Stimulated activated CD4-positive, alpha-beta T cell treated with anti-CD3 and anti-CD28 coated beads, Interleukin-4, amount 100 ng/mL, for 1 hour (primary cell): ENCODE measurements at places on chromosomes 1 and 21.

GRCh38 chr21:43602266-43603232 is 56.7 kb downstream of the HSF2BP start:
- DNase-seq: no peak

GRCh38 chr1:6009120-6010040 is 17.2 kb upstream of the NPHP4 start:
- DNase-seq: no peak

- DNase-seq: no peak
Observed at GRCh38 chr21:26032263-26032662, 138.3 kb downstream of the APP start.

- no peak for DNase-seq
Observed at GRCh38 chr21:42338729-42339715, 11.8 kb downstream of the TFF2 start.

GRCh38 chr1:204454476-204454875 is 40.1 kb downstream of the PIK3C2B start:
- no peak for DNase-seq

DNA sequence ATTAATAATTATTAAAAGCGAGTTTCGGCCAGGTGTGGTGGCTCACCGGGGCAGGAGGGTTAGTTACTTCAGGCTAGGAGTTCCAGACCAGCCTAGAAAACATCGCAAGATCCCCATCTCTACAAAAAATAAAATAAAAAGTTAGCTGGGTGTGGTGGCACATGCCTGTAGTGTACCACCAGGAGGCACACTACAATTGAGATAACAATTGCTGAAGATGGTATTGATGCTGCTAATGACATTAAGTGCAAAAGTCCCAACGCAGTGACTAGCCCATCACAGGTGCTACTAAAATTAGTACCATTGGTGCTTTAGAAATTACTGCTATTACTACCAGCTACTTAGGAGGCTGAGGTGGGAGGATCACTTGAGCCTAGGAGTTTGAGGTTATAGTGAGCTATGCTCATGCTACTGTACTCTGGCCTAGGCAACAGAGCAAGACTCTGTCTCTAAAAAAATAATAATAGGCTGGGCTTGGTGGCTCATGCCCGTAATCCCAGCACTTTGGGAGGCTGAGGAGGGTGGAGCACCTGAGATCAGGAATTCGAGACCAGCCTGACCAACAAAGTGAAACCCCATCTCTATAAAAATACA is 156.6 kb downstream of the GREM2 start:
- no peak for DNase-seq

DNA sequence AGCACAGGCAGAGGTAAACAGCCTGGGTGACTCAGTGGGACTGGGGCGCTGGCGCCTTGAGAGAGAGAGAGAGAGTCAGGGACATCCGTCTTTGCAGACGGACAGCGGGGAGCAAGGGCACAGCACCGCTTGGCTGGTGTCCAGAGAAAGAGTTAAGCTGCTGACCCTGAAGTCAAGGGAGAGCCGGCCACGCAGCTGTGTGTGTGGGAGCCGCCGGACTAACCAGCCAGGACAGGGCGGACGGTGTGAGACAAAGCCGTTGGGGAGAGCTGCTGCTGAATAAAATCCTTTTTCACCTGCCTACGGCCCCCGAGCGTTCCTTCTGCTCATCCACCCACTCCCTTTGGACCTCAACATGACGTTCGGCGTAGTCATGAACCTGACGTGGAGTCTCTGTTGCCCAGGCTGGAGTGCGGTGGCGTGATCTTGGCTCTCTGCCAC is 14.5 kb downstream of the CFAP74 start:
- no peak for DNase-seq

- DNase-seq: no peak
Observed at GRCh38 chr1:162753998-162754585, 36.4 kb upstream of the HSD17B7 start.

DNA sequence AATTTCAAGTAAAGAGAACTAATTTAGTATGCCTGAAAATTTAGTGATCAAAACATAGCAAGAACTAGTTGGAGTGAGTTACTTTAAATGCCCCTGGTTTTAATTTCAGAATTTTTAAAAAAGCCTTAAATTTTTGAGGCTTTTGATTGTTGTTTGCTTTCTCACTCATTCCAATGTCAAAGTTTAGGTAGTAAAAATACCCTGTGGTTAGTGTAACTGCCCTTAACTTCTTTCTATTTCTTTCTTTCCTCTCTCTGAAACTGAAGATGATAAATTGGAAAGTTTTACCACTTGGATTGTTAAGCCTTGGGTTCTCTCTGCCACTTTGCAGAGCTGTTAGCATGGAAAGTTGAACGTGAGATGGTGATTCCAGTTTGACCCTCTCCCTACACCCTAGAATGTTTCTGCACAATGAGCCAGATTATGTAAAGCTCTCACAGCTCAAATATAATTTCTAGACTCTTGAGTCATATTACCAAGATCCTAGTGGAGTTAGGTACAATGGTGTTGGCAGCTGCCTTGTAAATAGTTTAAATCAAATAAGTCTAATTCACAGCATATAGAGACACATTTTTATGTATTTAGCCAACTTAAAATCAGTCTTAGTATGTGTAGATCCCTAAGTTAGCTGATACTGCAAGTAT is 192.4 kb upstream of the SGIP1 start:
- DNase-seq: no peak

GRCh38 chr1:115329965-115330364 is 8.1 kb downstream of the NGF start:
- no peak for DNase-seq

DNA sequence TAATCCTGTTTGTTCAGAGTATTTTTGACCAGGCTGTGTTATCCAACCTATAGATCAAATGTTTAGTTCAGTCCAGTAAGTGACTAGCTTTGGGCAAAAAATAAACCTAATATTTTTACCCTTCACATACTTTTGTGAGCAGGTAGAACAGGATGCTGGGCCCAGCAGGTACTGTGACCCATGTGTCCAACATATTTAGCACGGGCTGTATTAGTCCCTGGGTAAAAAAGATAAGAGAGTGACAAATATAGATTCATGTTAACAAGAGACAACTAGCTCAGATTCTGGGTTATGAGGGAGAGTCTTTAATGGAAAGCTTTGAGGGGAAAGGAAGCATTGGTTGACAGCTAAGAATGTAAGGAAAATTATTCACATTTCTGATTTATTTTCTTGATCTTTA is 43.1 kb downstream of the OLFM3 start:
- DNase-seq: no peak

GRCh38 chr1:10973552-10973951 is 38.9 kb upstream of the TARDBP start:
- no peak for DNase-seq

GRCh38 chr21:33374080-33374449 is 29.1 kb upstream of the IFNGR2 start:
- no peak for DNase-seq

DNA sequence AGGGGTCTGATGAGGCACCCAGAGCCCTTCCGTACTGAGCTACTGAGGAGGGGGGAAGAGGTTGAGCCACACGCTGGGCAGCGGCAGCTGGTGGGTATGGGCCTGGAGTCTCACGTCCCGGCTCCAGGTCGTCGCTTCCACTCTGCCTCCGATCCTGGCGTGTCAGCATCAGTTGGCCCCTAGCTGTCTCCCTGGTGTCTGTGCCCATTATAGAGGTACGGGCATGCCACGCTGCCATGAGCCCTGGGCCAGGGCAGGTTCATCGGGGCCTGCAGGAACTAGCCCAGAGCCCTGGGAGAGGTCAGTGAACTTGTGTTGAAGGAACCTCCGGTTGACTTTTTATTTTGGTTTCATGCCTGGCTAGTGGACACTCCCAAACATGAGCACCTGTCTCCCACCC is 18.2 kb downstream of the COQ8A start:
- DNase-seq: no peak

- DNase-seq: no peak
Observed at GRCh38 chr1:244454412-244454811, 2.7 kb upstream of the ADSS2 start.

DNA sequence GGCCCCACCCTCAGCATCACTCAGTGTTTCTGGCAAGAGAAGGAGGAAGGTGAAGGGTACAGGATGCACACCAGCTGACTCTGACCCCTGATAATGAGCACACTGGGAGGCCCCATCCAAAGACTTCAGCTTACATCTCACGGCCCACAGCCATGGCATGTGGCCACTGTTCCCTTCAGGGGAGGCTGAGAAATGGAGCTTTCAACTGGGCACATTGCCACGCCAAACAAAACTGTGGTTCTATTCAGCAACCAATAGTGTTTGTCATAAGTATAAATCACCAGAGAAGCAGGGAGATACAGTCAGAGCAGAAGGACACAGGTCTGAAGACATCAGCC is 12.7 kb upstream of the TRAF3IP3 start:
- no peak for DNase-seq

DNA sequence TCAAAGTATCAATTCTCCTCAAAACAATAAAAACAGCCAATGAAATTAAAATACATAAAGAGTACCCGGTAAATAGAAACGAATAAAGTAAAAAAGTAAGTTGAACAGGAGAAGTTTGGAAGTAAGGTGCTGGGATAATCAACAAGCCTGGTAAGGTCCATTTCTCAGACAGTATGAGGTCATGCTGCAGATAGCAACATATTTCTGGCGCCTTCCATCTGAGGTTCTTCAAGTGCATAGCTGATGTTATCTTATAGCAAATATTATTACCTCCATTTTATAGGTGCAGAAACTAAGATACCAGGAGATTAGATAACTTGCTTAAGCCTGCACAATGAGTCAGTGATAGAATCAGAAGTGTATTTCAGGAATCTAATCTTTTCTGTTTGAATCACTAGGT is 23.7 kb upstream of the CEP350 start:
- DNase-seq: no peak

DNA sequence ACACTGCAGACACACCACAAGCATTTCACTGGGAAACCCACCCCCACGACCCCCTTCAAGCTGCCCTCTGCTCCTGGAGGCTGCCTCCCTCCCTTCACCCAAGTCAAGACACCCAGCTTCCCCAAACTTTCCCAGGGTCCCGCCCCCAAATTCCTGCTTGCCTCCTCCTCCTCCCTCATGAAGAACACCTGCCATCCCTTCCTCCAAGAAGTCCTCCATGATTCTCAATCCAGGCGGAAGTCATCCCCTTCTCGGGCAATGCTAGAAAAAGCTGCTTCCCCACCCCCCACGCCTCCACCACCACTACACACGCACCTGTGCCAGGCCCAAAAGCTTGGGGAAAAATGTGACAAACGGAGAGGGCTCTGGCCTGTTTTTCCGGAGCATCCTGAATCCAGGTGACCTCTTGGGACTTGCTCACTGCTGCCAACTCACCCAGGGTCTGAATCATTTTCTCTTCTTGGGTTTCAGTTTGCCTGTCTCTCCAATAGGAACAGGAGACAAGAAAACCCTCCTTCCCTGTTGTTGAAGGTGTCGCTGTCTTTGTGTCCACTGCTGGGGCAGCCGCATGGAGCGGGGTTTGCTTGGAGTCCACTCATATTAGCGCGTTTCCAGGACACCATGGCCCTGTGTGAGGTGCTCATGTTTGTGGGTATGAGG is 101.0 kb upstream of the CASZ1 start:
- no peak for DNase-seq

DNA sequence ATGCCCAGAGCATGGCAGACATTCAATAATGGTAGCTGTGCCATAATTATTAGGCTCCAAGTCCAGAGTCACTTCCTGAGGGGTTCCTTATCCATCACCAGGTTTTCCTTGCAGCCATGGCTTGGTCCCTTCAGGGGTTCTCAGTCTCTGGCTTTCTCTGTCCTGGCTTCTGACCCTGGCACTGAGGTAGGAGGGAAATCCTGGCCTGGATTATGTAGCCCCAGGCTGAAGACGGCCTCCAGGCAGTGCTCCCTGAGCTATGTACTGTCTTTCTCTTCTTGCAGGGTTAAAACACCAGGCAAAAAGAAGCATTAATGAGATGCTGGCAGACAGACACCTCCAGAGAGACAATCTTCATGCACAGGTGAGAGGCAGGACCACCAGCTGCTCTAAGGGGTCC is 9.5 kb upstream of the PADI3 start:
- no peak for DNase-seq

DNA sequence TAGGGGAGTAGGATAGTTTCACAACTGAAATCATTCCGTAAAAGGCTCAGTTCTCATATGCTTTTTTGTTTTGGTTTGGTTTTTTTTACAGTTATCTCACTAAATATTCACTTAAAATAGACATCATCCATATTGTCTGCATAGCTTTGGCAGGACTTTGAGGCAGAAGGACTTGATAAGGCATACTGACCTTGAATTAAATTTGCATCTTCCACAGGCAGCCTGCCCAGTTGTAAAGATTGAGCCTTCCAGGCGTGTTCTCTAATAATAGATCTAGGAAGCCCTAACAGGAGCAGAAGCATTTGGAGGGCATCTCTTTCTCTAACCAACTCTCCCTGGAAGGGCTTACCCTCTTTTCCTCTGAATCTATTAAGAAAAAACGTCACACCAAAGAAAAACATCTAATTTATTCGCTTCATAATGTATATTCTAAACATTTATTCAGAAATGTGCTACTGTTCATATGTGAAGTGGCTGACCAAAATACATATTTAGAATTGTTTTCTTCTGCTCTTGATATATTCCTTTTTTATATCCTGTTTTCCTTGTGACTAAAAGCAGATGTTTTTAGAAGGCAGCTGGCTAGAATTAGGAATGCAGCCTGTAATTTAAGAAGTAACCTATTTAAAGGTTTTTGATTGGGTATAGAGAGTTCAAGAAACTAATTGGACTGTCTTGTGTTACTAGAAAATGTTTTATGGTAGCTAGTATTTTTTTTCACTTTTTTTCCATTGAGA is 20.2 kb downstream of the DESI2 start:
- no peak for DNase-seq

GRCh38 chr1:156295391-156295947 is at the start of gene GLMP:
GLMP (minus strand) TSS chr1:156295679; CDS start chr1:156295645, 34 bp downstream.
- peak; percentile 45 for DNase-seq

- DNase-seq: no peak
Observed at GRCh38 chr1:53088616-53089300, 26.7 kb downstream of the PODN start.

DNA sequence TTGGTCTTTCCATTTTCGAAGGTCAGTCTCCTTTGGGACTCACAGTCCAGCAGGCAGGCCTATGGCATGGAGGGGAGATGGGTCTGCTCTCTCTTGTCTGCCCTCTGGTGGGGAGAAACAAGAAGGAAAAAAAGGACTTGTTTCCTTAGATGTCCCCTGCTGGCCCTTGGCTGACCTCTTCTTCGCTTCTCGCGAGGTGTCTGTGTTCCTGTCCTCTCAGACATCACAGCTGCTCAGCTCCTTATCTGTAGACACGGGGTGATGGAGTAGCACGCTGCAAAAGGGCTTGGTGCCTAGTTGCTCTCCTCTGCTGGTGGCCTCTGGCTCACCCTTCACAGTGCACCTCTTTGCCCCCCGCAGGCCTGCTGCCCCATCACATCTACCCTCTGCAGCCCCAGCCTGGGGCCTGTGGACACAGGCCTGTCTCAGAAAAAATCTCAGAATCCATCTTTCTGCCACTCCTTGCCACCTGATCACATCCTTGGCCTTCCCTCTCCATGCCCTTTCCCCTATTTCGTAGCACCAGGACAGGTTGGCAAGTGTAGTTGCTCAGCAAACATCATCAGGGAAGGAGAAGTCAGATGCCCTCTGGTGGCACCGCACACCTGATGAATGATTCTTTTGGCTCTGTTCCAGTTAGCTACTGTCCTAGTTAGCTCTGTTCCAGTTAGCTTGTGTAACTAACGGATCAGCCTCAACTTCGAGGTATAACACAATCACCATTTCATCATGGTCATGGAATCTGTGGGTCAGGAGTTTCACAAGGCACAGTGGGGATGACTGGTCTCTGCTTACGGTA is 18.7 kb upstream of the AK2 start:
- peak; percentile 19 for DNase-seq
